Fibroblast of the aortic adventitia (primary cell): ENCODE measurements at places on chromosomes 3 and 15.

- DNase-seq = peak; percentile 47
Observed at GRCh38 chr15:49439678-49440395, 16.8 kb downstream of the FGF7 start.

DNA sequence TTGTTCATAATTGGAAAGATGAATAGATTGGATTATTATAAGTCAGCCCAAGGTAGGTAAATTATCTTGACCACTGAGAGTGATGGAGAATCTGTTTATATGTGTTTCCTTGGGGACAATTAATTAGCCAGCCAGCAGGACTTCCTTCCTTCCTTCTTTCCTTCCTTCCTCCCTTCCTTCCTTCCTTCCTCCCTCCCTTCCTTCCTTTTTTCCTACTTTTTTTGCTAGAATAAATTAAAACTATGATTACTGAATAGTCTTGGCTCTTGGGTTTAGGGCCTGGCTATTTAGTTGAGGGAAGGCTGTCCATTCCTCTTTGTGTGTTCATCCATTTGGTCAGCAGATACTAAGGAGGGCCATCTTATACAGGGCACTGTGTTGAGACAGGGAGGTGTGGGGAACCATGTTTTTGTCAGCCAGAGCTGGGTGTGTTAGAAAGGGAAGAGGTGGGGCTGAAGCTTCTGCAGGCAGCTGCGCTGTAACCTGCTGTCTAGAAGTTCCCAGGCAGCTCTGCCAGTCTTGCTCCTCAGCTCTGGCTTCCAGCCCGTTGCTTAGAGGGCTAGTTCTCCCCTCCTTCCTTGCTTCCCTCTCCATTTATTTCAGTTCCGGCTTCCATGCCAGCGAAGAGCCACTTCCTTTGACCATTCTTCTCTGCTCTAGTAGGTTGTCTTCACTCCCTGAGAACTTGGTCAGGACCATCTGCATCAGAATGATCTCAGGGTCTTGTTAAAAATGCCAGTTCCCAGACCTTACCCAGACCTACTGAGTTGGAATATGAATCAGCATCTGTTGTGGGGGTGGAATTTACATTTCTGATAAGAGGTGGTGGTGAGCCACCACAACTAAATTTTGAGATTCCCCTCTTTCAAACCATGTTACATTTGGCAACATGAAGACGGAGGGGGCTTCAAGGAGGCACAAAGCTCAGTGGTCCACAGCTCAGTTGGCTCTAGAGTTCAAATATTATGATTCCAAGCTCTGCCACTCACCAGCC lies 113.9 kb downstream of the DGKG start:
- peak; percentile 16 for DNase-seq

- peak; percentile 39 for DNase-seq
Observed at GRCh38 chr3:69085168-69085832, 563 bp downstream of the ARL6IP5 start.

DNA sequence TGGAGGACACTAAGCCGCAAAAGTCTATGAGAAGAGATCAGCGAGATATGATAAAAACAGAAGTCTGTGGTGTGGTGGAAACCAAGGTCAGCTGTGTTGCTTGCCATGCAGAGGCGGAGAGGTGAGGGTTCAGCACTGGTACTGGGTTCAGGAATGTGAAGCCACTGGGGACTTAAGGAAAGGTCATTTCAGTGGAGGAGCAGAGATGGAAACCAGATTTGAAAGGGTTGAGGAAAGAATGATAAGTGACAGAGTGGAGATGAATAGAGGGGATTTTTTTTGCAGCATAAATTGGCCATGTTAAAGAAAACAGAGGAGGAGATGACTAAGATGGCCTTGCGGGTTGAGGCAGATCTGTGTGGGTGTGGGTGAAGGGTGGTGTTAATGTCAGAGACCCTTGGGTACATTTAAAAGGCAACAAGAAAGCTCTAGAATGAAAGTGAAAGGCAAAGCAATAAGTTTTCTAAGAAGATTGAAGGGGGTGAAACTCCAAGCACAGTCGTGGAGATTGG lies 265.5 kb downstream of the ADAMTSL3 start:
- no peak for DNase-seq

- DNase-seq = peak; percentile 29
Observed at GRCh38 chr3:143429628-143430514, 310.3 kb downstream of the CHST2 start.

GRCh38 chr3:13561376-13561775 lies 12.5 kb downstream of the FBLN2 start:
- DNase-seq = no peak

DNA sequence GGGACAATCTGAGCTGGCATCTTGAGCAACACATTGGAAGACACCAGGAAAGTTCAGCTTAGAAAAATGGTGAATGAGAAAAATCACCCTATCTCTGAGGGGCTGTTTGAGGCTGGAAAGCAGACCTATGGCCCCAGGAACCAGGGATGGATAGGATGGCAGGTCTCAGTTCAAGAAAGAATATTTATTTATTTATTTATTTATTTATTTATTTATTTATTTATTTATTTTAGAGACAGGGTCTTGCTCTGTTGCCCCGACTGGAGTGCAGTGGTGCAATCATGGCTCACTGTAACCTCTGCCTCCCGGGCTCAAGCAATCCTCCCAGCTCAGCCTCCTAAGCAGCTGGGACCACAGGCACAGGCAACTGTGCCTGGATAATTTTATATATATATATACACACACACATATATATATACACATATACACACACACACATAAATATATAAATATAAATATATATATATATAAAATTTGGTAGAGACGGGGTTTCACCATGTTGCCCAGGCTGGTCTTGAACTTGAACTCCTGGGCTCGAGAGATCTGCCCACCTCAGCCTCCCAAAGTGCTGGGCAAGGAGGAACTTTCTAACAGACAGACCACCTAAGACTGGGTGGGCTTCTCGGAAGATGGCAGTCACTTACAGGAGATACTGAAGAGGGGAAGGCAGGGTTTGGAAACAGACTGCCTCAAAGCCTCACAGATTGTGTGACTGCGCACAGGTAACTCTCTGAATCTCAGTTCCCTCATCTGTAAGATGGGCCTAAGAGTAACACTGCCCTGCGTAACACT lies 29.7 kb downstream of the CCDC13 start:
- DNase-seq = no peak

- DNase-seq = no peak
Observed at GRCh38 chr3:16523778-16524177, 10.3 kb upstream of the RFTN1 start.

DNA sequence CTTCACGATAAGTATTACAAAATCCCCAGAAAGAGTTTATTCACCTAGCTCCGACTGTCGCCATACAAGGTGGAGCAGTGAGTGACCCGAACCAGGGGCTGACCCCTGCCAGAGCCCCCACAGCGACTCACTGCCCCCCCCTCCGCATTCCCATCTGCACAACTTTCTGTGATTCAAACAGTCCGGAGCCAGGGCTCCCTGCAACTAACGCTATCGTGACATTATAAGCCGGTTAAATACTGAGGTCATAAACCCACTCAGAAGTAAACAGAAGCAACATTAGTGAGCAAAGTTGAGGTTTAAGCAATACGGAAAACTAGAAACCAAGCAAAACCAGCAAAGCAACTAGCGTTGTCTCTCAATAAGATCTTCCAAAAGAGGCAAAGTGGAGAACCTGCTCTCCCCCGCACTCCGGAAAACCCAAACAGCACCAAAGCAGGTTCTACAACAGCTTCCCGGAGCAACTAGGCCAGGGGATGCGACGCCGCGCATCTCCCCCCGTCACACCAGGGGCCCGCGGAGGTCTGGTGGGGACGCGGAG lies 642 bp downstream of the SCAP start:
- peak; percentile 29 for DNase-seq

GRCh38 chr3:165526367-165526766 lies 310.9 kb downstream of the BCHE start:
- no peak for DNase-seq

DNA sequence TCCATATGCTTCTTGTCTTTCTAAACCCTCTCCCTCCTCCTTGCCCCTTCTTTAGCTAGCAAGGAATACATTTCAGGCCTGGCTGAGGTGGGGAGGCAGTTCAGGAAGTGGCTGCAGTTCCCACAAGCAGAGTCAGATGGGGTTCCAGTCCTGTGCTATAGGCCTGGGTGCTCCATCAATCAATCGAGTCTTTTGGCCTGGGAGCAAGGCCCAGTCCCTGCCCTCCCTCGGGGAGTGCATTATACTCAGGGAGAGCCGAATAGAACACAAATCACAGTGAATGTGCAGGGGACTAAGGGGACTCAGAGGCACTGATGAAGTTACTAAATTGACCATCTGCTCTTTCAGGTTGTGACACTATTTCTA lies 58.0 kb upstream of the HERC1 start:
- no peak for DNase-seq

- DNase-seq = no peak
Observed at GRCh38 chr3:25421747-25422146, 6.3 kb upstream of the RARB start.

DNA sequence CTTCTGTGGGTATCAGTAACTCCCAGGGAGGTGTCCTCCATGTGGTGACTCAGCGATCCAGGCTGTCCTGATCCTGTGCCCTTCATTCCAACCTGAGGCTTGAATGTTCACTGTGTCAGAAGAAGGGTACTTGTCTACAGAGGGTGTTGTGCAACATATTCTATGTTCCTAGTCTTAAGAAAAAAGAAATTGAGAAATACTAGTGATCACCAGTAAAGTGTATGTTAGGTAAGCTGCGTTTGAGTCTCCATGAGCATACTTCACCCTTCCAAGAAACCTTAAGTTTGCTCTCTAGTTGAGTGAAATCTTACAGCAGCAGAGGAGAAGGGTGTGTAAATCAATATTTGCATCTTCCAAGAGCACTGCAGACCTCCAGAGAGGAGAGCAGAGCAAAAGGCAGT lies 122.2 kb upstream of the SLC24A5 start:
- no peak for DNase-seq

GRCh38 chr3:183158551-183159006 lies 4.0 kb downstream of the LAMP3 start:
- no peak for DNase-seq

DNA sequence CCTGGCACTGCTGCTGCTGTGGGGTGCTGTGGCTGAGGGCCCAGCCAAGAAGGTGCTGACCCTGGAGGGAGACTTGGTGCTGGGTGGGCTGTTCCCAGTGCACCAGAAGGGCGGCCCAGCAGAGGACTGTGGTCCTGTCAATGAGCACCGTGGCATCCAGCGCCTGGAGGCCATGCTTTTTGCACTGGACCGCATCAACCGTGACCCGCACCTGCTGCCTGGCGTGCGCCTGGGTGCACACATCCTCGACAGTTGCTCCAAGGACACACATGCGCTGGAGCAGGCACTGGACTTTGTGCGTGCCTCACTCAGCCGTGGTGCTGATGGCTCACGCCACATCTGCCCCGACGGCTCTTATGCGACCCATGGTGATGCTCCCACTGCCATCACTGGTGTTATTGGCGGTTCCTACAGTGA lies 2.1 kb downstream of the GRM2 start:
- DNase-seq = no peak

GRCh38 chr3:172302203-172302602 lies 146.1 kb downstream of the GHSR start:
- no peak for DNase-seq

DNA sequence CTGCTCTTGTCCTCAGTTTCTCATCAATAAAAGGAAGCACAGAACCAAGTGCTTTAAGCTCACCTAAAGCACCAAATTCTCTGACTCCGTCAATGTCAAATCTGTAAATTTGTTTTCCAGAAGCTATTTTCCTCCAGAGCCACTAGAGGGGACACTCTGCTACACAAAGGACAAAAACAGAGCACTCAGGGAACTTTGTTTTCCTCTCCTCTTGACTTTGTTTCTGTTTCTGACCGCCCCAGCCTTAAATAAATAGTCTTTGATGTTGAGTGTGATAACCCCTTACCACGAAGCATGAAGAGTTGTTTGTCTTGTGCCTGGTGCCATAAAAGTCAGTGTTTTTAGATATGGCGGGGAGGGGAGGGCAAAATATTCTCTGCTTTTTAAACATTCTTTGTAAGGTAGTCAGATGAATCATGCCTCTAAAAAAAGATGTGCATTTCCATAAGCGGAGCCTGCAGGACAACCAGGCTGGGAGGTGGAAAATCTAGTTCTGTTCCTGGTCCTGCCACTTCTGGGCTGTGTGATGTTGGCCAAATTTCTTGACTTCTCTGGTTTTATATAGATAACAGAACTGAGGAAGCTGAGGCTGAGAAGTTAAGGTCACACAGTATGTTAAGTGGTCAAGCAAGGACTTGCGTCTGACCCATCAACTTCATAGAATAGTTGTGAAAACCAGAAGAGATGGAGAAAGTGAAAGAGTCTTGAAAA lies 7.3 kb upstream of the ZBTB38 start:
- peak; percentile 92 for DNase-seq

DNA sequence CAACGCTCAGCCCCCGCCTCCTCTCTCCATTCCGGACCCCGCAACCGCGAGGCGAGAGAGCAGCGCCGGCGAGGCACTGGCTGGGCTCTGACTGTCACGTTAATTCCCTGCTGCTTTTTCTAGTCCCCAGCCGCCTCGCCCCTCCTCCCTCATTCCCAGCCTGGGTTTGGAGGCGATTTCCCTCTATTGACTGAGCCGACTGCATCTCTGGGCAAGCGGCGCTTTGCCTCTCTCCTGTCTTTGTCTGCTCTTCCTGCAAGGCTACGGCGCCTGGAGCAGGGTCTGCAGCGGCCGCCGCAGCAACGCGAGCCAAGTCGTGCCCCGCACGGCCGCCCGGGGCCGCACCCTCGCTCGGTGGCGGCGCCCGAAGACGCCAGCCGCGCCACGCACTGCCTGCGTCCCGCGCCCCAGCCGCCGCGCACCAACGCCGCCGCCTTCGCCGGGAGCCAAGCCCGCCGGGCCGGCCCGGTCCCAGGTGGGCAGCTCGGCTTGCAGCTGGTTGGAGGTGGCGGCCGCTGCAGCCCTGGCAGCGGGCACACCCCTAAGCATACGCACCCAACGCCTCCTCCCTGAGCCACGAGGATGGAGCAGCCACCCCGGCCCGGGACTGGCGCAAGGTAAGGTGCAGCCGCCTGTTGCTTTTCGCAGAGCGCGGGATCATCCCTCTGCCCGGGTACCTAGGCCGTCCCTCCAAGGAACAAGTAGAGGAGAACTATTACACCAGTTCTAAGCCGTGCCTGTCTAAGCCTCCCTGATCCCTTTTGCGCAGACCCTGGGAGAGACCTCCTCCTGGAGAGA lies at the start of gene LRRC3B:
LRRC3B (plus strand) TSS at position 152 of the 798 bp plus-strand sequence. CDS start 86,901 bp downstream, outside the sequence.
- no peak for DNase-seq

GRCh38 chr3:64290864-64291263 lies 65.6 kb upstream of the PRICKLE2 start:
- peak; percentile 40 for DNase-seq

- DNase-seq = no peak
Observed at GRCh38 chr15:65747265-65747664, 44.8 kb downstream of the DENND4A start.

GRCh38 chr3:171126478-171127209 lies 100.1 kb upstream of the SLC2A2 start:
- no peak for DNase-seq

- DNase-seq = no peak
Observed at GRCh38 chr3:96843505-96844203, 29.3 kb downstream of the EPHA6 start.

DNA sequence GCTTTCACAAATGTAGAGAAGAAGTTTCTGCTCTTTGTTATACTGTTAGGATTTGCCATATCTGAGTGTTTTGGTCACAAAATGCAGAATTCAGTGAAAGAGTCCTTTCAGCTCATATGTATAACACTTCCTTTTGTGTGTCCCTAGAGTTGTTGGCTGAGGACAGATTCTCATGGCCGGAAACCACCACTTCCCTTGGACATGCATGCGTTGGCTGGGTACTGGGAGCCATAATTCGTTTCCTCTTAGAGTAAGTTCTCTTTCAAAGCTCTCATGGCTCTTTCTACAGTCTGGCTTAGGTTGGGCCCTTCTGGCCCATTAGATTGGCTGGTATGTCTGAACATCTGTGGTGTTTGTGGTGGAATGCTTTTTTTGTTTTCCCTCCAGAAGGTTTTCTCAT lies 298.5 kb downstream of the DIPK2A start:
- DNase-seq = no peak

- DNase-seq = peak; percentile 75
Observed at GRCh38 chr3:35946121-35946853, 307.0 kb downstream of the ARPP21 start.
